Endothelial cell (in vitro differentiated cells): ENCODE measurements at places on chromosomes 12 and 14.

DNA sequence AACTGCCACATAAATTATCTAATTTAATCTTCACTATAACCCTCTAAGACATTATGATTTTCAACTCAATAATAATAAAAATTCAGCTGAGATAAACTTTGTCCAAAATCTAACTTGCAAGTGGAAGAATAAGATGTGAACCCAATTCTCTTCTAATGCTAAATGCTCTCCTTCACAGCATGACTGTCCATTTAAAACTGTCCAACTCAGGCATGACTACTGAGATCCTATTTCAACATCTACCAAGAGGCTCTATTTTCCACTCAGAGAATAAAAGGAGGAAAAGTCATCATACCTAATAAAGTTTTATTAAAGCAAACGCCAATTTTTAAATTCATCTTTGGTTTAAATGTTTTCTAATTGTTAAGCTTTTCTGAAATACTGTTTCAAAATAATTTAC lies 183.6 kb downstream of the MED13L start:
- DNase-seq: no peak

DNA sequence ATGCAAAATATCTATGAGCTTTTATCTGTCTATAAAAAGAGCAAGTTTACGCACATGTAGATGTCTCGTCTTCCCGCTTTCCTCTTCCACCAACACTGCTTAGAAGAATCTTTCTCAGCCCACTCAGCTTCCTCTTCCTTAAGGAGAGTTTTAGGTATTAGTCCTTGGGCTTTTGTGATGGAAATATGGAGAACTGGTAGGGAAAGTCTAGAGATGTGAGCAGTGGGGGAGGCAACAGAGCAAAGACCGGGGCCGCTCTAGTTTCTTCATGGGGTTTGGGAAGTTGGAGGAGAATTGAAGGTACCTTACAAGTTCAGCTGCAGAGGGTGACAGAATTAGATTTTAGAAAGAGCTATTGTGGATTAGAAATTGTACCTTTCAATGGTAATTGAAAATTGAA lies 56.3 kb upstream of the CPNE8 start:
- DNase-seq: no peak

DNA sequence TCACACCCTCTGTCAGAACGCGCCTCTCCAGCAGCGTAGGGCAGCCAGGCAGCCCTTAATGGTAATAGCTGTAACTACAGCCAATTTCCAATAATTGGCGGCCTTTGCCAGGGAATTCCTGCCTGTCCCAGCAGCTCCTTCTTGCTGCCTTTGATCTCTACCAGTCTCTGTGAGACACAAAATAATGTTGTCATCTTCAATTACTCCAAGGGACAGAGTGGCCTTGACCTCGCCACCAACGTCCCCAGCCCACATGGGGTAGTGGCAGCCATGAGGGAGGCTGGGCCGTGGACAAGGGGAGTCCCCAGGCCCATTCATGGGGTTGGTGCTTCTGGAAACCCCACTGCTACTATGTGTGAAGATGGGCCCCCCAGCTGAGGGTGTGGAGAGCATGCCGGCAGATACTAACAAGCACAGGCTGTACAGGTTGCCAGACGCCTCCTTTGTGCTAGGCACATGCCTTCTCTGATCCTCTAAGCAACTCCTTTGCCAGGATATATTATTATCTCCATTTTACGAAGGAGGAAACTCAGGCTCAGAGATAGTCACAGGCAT lies 17.4 kb upstream of the CLMN start:
- DNase-seq: no peak

DNA sequence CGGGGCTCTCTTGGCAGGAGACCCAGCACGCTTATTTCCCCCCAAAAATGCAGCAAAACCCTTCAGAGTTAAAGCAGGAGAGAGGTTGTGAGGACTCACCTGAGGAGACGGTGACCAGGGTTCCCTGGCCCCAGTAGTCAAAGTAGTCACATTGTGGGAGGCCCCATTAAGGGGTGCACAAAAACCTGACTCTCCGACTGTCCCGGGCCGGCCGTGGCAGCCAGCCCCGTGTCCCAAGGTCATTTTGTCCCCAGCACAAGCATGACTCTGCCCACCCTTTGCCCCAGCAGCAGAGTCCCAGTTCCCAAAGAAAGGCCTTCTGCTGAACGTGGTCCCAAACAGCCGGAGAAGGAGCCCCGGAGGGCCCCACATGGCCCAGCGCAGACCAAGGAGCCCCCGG lies 337.7 kb downstream of the TMEM121 start:
- no peak for DNase-seq
